ENCODE measurements at places on chromosomes 16 and 17.
A peak's percentile ranks its signal among the peaks of the same experiment; 100 is the strongest.

DNA sequence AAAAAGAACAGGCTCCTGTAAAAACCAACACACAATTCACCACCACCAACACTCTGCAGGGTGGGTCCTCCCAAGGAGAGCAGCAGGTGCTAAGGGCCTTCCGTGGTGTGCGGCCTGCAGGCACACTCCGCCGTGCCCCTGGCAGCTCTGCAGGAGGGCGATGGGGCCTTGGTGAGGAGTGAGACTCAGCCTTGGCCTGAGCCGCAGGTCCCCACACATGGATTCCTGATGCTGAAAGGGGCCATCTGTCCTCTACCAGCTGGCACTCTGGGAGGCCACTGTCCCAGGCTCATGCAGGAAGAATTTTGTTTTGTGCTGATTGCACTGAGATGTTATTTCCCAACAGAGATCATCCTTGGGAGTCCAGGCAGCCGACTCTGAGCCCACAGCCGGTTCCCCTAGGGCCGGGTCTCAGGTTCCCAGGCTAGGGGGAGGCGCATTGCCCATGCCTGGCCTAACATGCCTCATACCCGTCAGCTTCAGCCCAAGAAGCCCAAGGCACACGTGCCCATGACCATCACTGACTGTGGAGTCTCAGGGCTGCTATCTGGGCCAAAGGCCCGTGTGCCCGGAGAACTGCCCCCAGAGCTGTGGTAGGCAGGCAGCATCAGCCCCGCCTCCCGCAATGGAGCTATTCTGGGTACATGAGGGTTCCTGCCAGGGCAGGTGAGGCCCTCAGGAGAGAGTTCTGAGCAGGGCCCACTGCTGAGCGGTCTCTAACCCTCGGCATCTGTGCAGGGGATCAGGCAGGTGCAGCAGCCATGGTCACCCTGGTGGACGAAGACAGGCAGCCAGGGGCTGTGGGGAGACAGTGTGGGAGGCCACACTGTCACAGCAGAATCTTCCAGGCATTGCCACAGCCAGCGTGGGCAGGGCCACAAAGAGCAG is 97.9 kb upstream of the ZNF469 start:
- no peak for DNase-seq

GRCh38 chr17:50397919-50398285 is 579 bp upstream of the LRRC59 start:
- no peak for DNase-seq

DNA sequence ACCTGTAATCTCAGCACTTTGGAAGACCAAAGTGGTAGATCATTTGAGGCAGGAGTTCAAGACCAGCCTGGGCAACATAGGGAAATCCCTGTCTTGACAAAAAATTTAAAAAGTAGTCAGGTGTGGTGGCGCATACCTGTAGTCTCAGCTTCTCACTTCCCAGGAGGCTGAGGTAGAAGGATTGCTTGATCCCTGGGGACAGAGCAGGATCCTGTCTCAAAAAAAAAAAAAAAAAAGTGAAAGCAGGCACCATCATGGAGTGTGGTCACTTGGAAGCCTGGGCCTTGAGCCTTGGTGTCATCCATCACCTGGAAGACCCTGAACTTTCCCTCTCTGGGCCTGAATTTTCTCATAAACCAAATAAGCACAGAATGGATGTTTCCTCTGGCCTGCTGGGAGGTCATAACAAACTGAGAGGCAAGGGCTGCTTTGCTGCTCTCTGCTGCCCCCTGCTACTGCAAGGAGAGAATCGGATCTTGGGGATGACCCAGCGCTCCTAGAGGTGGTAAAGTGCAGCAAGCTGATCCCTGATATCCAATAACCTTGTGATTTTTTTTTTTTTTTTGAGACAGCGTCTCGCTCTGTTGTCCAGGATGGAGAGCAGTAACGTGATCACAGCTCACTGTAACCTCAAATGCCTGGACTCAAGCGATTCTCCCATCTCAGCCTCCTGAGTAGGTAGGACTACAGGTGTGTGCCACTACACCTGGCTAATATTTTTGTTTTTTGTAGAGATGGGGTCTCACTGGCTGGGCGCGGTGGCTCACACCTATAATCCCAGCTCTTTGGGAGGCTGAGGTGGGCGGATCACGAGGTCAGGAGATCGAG is 75.9 kb upstream of the RNU2-1 start:
- DNase-seq: peak; percentile 58

- no peak for DNase-seq
Measured at GRCh38 chr17:1986783-1987451, 38.2 kb downstream of the RTN4RL1 start.

GRCh38 chr16:59088431-59088830 is 354.3 kb upstream of the GOT2 start:
- no peak for DNase-seq

DNA sequence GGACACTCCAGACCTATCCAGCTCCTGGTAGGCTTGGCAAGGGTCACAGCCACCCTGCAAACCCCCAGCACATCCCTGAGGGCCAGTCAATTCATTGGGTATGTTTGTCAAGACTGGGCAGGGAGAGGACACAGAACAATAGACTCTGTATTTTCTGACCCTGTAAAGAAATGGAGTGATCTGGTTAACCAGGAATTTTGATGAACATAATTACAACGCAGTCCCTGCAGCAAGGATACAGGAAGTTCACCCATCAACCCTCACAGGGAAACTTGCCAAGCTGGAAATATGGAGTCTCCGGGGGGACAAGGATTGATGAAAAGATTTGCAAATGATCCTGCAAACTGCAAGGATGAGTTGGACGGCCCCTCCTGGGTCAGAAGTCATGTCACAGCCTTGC is 126.1 kb upstream of the RCVRN start:
- no peak for DNase-seq

DNA sequence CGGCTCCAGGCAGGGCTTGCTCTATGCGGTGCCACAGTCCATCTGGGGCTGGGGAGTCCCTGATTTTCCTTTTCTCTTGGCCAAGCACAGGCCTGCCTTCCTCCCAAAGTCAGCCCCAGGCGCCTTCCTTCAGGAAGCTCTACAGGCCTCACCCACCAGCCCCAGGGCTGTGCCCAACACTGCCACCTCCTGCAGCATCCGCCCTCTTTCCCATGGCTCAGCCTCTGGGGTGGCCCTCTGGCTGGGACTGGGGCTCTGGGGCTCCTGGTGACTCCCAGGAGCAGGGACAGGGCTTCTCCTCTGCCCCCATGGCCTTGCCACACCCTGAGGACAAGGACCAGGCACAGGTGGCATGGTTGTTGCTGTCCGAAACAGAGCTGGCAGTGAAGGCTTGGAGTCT is 817 bp downstream of the ITGB4 start:
- DNase-seq: no peak

GRCh38 chr17:68572138-68572842 is 28.9 kb downstream of the FAM20A start:
- no peak for DNase-seq

DNA sequence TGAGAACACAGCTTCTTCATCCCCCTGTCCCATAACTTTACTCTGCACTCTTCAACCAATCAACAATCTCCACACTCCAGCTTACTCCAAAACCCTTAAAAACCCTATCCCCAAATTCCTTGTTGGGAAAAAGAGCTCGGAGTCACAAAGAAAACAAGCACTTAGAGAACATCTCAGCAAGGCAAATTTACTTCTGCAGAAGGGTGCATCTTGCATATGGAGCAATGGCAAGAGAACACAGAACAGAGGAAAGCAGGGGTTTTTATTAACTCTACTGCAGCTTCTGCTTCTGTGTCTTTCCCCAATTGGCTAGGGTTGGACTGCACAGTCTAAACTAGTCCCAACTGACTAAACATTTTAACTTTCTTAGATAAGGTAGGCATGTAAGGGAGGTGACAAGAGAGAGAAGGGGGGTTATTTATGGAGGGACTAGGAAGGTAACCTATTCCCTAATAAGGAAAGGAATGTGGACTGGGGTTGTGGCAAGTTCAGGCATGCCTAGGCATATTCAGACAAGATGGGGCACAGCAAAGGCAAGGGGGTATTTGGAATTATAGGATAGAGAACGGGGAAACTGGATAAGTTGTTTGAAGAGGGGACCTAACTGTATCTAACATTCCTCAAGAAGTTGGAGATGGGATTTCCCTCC is 125.5 kb downstream of the CACNG3 start:
- DNase-seq: no peak

- no peak for DNase-seq
Measured at GRCh38 chr16:35150805-35151312, 1691.4 kb downstream of the TP53TG3F start.

DNA sequence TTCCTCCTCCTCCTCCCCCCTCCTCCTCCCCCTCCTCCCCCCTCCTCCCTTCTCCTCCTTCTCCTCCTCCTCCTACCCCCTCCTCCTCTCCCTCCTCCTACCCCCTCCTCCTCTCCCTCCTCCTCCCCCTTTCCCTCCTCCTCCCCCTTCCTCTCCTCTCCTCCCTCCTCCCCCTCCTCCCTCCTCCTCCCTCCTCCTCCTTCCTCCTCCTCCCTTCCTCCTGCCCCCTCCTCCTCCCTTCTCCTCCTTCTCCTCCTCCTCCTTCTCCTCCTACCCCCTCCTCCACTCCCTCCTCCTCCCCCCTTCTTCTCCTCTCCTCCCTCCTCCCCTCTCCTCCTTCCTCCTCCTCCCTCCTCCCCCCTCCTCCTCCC is 6.6 kb upstream of the PDP2 start:
- no peak for DNase-seq

DNA sequence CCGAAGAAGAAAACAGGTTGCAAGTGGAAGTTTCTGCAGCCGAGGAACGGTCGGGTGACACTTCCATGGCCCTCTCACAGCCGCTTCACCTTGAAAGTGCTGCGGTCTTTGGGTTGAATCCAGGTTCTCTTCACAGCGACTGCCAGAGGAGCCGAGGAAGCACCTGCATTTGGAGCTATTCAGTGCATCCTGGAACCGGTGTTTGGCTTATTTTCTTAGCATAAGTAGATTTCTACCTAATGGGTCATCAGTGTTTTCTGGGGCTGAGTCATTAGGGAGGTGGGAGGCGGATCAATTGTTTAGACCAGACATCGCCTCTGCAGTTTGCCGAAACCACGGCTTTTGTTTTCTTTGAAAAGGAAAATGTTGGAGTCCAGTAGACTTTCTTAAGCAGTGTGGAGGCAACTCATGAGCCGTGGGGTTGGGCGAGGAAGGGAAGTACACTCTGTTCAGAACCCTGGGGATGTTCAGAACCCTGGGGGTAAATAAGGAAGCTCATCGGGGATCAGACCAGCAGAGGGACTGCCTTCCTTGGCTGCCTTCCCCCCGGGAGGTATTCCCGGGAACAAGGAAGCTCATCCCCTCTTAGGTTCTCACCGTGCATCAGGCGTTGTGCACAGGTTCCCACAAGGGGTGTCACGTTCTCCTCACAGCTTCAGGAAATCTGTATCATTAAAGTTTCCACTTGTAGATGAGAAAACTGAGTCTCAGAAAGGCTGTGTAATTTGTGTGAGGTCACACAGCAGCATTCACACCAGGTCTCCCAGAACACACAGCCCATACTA is 361.5 kb downstream of the SNX29 start:
- no peak for DNase-seq

All from SK-MEL-5 (cell line).